ENCODE measurements at places on chromosomes 13 and 19.

- no peak for DNase-seq
Measured at GRCh38 chr19:3591876-3592613, 6.8 kb downstream of the GIPC3 start.

- no peak for DNase-seq
Measured at GRCh38 chr13:45895881-45896280, 44.3 kb upstream of the SIAH3 start.

GRCh38 chr13:112690283-112690929 is 568 bp downstream of the ATP11A start:
- DNase-seq = no peak

DNA sequence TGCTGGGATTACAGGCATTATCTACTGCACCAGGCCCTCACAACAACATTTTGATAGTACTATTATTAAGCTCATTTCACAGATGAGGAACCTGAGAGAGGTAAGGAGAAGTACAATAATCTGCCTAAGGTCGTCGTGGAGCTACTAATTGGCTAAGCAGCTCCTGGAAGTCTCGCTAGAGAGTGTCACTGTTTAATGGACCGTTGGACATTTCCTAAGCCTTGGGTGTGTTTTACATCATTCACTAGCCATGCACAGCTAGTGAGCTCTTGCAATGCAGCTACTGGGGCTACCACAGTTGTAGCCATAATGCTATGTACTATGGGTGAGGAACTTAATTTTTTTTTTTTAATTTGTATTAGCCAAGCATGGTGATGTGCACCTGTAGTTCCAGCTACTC is 34.0 kb upstream of the OR1M1 start:
- DNase-seq = no peak

DNA sequence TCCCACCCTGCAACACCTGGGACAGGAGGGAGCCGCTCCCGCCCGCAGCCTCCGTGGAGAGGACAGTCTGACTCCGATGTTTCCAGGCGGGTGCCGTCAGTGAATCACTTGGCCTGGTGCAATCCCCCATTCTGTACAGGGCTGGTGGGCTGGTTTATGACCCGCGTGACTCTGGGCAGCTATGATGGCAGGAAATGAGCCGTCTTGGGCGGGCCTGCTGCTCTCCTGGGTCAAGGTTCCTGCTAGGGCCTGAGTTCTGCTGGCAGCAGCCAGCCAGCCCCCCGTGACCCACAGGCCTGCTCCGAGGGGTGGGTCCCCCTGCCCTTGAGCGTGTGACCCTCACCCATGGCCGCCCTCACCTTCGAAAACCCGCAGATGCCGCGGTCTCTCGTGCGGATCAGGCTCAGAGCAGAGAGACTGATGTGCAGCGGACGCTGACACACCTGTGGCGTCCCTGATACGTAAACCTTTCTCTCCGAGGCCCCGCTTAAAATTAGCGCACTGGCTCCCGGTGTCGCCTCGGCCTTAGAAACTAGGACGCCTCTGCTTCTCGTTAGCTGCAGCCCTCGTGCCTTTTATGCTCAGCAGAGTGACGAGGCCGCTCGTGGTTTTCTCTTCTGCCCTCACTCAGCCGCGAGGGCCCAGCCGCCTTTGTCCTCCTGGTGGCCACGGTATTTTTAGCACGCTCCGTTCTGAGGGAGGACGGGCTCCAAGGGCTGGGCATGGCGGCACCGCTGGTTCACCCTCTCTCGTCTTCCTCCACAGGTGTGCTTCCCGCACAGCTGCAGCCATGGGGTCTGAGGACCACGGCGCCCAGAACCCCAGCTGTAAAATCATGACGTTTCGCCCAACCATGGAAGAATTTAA is 63.4 kb downstream of the KDM4B start:
- DNase-seq = no peak

Data from HS-27A (cell line).